ENCODE measurements at places on chromosomes 7 and 10.

GRCh38 chr7:121831801-121832200 is 41.2 kb upstream of the PTPRZ1 start:
- DNase-seq = no peak

GRCh38 chr7:36185092-36185491 is 32.0 kb downstream of the EEPD1 start:
- no peak for DNase-seq

GRCh38 chr7:44534087-44534486 is 7.0 kb downstream of the NPC1L1 start:
- DNase-seq = no peak

GRCh38 chr10:3064423-3064822 is 2.9 kb upstream of the PFKP start:
- no peak for DNase-seq

DNA sequence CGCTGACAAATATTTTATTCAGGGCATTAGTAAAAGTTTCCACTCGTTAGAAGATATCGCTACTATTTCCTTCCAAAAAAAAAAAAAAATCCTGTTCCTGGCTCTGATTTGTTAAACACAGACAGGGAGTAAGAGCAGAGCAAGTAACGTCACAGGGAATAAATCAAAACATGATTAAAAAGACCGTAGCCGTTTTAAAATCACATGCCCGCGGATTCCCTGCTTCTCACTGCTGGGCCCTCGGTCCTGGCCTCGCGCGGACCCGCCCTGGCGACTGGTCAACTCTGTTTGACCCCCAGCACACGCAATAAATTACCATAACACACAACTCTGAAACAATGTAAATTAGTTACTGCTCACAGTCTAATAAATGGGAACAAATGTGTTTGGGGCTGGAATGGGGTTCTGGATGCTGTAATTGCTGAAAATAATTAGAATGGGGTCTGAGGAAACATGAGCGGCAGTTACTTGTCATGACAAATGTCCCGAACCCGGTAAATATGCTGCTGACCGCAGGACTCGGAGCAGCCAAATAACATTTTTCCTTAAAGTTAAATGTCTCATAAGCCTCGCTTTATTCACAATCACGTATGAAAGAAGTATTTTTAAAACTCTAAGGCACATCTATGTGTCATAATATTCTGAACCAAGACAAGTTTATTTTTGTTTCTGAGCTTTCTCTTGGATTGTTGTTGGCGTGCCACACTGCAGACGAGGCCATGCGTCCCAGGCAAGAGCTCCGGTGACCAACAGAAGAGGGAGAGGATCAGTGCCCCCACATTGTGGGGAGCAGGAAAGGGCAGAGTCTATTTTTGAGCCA is 17.9 kb downstream of the EBF3 start:
- no peak for DNase-seq

DNA sequence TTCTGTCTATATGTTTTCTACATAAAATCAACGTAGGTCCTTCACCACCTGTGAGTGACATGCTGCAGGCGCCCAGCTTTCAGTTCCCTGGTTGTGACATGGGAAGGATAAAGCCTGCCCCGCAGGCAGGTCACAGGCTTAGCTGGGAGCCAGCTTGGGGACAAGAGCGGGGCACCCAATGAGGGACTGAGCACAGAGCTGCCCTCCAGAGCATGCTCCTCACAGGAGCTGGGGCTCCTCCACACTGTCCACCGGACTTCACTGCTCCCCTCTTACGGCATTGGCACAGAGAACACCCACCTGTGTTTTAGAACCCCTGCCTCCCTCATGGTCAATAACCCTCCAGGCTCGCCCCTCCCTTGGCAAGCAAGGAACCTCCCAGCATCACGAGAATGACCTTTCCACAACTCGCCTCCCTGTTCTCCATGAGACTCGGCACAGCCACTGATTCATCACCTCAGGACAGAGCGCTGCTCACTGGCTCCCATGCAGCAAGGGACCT is 187.1 kb downstream of the TNS3 start:
- DNase-seq = no peak

DNA sequence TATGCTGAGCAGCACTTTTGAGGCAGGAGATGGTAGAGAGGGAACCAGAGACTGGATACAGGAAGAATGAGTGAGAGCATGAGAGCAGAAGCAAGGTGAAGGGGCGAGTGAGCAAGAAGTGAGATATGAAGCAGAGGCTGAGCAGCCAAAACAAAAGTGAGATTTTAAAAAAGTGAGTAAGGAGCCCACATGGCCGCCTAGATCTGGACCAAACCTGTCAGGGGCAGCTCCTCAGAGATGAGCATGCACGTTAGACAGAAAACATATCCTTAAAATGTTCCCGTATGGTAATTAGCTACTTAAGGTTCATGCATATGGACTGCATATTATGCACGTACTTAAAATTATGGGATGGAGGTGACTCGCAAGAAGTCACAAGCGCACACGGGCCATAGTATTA is 22.5 kb downstream of the TMEM176A start:
- no peak for DNase-seq

GRCh38 chr7:74182453-74183090 is 8.4 kb downstream of the EIF4H start:
- DNase-seq = no peak

- DNase-seq = no peak
These were observed 37.7 kb upstream of the LRGUK start for GRCh38 chr7:134089446-134089845.

GRCh38 chr10:103493916-103494877 is 692 bp downstream of the NEURL1 start:
- no peak for DNase-seq

DNA sequence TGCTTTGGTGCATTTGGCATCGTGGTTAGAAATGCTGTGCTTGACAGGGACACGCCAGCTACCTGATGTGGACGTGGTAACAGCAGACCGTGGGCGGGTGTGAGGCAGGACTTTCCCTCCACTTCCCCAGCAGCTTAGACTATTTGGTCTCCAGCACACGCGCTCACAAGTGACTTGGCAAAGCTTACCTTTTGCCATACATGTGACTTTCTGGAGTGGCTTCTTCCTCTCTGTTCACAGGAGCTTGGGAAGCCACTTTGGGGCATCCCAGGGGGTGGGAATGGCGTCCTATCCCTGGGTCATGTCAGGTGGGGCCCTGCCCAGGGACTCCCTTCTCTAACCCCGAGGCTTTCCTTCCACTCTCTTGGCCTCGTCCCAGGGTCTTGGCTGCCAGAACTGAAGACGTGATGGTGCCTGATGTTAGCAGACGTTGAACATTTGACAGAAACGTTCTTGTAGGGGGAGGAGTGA is 228.7 kb upstream of the KLF6 start:
- no peak for DNase-seq

- no peak for DNase-seq
These were observed 1.5 kb downstream of the IRF5 start for GRCh38 chr7:128939075-128939860.

DNA sequence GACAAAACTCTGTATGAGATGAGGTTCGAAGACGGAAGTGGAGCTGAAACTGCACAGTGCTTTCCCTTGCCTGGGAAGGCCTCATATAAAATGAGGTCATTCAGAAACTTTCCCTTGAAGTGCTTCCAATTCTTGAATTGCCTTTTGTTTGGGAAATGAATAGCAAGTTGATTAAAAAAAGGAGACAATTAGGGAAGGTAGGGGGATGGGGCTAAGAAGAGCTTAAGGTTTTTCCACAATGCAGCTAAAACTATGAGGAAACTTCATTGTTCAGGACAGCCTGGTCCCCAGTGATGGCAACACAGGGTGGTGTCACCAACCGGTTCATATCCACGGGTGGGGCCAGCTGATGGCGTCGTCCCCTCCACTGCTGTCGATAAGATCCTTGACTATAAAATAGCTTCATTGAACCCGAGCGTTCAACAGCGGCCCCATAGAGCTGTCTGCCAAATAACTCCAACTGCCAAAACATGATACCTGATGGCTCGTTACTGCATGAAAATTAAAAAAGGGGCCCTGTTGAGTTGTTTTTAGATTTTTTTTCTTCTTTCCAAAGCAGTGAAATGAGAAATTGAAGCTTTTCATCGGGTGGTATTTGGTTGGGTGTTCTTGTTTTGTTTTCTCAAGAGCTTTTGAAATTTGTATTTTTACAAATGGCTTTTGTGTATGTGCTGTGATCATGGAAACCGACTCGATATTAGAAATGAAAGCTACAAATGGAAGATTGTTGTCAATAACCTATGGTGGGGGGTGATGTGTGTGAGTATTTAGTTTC is 2.8 kb upstream of the CELF2 start:
- no peak for DNase-seq

DNA sequence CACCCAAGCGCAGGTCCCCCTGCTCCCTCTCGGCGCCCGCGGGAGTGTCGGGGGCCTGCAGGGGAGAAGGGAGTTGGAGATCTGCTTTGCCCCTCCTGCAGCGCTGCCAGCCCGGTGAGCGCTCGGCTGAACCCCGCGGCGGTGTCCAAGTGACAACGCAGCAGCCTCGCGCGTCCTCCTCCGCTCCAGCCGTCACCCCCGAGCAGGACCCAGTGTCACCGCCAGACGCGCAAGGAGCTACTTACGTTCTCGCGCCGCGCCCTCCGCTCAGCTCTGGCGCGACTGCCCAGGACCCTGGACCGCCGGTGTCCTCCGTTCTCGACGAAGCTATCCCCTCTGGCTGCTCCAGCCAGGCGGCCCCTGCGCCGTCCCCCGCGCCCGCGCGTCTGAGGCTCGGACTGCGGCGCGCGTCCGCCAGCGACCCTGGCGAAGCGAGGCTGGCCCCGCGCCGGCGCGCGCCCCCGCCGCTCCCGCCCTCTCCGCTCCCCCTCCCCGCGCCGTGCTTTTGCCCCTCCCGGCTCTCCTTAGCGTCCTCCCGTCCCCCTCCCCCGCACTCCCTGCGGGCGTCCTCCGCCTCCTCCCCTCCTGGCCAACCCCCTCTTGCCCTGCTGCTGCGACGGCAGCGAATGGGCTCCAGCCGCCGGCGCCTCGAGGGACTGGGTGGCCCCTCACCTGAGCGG is at the start of gene NRCAM:
Gene NRCAM (minus strand): TSS at position 439 of the 680 bp plus-strand sequence. CDS start 216,372 bp downstream, outside the sequence.
- DNase-seq = no peak

DNA sequence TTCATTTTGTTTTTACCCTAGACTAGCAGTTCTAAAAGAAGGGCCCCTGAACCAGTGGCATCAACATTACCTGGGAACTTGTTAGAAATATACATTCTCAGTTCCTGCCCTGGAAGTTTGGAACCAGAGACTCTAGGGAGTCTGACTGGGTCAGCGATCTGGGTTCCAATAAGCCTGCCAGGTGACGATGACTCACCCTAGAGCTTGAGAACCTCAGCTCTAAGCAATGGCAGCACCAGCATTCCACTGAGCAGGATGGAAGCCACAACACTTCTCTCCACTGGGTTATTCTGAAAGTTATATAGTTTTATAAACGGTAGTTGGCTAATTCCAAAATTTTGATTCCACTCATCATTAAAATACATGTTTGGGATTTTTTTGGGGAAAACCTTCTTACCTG is 97.0 kb upstream of the AMPH start:
- DNase-seq = peak; percentile 23

DNA sequence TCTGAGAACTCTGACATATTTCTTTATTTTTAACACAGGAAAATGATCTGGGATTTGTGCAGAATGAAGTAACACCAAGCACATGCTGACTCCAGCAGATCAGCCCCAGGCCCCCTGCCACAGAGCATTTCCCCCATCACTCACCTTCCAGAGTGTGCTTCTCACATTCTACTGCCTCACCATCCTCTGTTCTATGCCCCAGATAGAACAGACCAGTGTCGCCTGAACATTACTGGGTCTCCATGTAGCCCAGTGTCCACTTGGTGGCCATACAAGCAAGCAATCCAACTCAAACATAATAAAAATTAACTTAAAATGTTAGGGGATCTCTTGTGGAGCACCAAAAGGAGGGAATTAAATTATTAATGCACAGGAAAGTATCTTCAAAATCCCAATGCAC is 58.8 kb downstream of the SORBS1 start:
- DNase-seq = no peak

- DNase-seq = no peak
These were observed 25.9 kb downstream of the HTRA1 start for GRCh38 chr10:122487174-122487765.

DNA sequence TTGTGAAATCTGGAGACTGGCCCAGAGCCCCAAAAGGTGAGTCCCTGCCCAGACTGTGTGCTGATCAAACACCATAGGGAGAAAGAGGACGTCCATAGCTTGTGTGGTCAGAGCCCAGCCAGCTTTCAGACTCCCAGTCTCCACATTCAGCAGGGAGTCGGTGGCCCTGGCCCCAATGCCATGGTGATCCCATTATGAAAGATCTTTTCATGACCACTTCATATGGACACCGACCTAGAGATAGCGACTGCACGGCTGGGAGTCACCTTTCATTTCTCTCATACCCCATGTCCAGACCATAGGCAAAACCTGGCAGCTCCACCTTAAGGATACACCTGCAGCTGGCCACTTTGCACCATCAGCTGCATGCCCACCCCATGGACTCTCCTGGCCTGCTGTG is 126.4 kb downstream of the ARHGAP22 start:
- no peak for DNase-seq

GRCh38 chr7:30445770-30446169 is 32.8 kb downstream of the NOD1 start:
- DNase-seq = peak; percentile 12

GRCh38 chr10:76001019-76001418 is 569.6 kb downstream of the LRMDA start:
- DNase-seq = no peak

DNA sequence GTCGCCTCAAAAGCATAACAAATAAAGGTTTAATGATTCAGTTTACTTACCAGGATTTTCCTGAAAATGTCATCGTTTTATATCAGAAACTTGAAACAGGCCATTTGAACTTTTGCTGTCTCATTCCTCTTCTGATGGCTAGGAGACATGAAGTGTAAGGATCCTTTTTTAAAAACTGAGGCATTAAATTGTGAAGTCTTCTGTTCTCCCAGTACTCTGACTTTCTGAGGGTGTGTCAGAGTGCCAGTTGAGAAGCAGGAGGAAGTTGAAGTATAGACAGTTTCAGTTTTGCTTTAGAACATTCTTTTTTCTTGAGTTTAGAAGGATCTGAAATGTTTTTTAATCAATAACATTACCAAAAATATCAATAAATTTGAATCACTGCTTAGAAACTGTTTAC is at the start of gene SAMD9L:
Gene SAMD9L (minus strand): TSS at position 242 of the 400 bp plus-strand sequence. CDS start 12,414 bp downstream, outside the sequence.
- no peak for DNase-seq

DNA sequence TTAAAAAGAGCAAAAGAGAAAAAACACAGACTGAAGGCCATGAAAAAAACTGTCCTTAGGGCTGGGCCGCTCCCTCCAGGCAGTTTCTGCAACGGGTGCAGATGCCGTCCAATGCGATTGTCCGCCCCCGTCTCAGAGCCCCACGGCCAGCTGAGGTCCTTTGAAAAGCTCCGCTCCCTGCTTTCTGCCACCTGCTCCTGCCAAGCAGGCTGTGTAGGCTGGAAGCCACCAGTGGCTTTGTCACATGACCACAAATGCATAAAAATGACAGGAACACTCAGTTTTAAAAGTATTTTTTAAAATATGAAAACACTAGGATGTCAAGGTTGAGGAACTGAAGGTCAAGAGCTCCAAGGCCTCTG is 71.7 kb downstream of the AMZ1 start:
- no peak for DNase-seq

- peak; percentile 96 for DNase-seq
These were observed 302.6 kb downstream of the KLF6 start for GRCh38 chr10:3482200-3482993.

DNA sequence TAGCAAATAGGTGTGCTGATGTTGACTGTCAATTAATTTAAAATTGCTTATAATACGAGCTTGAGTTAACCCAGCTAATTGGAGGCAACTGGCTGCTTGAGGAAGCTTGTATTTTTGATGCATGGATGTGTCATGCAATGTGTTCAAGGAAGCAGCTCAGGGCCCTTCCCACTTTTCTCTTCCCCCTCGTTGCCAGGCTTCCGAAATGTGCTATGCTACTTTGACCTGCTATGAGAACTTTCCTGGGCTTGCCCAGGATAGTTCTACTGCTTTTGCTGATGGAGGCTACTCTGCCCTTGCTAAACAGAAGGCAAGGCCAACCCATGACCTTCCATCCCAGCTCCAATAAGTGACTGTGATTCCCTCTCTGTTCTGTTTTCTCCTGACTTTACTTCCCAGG is 24.4 kb downstream of the PLCE1 start:
- DNase-seq = no peak

Measured in kidney epithelial cell (primary cell).